CD4-positive, alpha-beta T cell treated with Interleukin-2 at 100 ng/mL for 4 hours (primary cell): ENCODE measurements at places on chromosomes 2 and 18.

- DNase-seq: no peak
Measured at GRCh38 chr2:28400419-28400818, 7.8 kb downstream of the FOSL2 start.

DNA sequence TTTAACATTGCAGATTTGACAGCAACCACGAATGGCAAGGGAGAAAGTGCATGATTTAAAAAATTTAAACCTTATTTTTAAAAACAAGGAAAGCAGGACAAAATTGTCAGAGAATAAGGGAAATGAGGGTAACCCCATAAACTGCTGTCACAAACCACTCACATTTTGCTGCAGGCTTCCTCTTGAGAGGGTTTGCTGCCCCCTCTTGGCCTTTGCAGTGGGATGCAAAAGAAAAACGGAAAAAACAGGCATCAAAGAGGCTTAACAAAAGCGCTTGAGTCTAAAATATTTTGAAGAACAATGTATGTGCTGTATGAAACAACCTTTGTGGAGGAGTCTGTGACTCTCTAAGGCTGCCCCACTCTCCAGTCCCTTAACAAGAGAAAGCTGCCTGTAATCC, 91.6 kb downstream of the TMX3 start:
- peak; percentile 5 for DNase-seq

DNA sequence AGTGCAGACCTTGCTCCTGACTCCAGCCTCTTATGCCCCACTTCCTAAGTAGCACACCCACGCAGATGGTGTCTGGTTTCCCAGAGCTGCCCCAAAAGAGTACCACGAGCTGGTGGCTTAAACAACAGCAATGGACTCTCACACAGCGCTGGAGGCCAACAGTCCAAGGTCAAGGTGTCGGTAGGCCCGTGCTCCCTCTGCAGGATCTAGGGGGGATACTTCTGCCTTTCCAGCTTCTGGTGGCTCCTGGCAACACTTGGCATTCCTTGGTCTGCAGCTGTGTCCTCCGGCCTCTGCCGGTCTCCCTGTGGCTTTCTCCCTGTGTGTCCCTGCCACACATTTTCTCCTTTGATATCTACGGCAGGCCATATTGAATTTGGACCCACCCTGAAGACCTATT, 99.0 kb downstream of the TSHZ1 start:
- no peak for DNase-seq

GRCh38 chr2:149015501-149015900, 23.0 kb upstream of the LYPD6B start:
- no peak for DNase-seq

DNA sequence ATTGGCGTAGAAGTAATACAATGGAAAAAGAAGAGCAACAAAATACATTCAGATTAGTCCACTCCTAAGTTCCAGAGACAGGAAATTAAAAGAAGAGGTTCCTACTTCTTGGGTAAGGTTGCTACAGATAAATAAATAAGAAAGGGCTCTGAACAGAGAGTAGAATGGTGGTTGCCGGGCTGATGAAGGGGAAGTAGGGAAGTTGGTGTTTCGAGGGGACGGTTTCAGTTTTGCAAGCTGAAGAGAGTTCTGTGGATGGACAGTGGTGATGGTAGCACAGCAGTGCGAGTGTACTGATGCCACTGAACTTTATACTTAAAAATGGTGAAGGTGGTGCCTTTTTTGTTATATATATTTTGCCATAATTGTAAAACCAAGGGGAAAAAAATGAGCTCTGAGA, 48.2 kb downstream of the CABYR start:
- DNase-seq: no peak

- no peak for DNase-seq
Measured at GRCh38 chr2:62800618-62801017, 95.1 kb downstream of the EHBP1 start.

GRCh38 chr2:68936427-68936826, 16.3 kb downstream of the GKN2 start:
- DNase-seq: no peak

DNA sequence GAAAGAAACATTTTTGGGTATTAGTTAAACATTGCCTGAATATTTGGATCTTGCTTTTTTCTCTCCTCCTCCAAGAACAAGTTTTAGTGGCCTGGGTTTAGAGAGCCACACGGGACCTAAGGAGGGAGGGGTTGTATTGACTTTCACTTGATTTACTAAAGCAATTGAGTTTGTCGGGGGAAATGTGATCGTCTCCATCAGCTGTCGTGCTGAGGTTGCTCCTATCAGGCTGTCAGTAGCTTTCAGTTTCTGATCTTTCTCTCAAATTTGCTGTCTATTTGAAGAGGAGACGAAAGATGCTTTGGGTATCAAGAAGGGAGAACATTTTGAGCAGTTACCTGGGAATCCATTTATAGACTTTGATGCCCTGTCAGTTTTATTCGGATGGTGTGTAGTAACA, 106.0 kb downstream of the SETBP1 start:
- DNase-seq: no peak

DNA sequence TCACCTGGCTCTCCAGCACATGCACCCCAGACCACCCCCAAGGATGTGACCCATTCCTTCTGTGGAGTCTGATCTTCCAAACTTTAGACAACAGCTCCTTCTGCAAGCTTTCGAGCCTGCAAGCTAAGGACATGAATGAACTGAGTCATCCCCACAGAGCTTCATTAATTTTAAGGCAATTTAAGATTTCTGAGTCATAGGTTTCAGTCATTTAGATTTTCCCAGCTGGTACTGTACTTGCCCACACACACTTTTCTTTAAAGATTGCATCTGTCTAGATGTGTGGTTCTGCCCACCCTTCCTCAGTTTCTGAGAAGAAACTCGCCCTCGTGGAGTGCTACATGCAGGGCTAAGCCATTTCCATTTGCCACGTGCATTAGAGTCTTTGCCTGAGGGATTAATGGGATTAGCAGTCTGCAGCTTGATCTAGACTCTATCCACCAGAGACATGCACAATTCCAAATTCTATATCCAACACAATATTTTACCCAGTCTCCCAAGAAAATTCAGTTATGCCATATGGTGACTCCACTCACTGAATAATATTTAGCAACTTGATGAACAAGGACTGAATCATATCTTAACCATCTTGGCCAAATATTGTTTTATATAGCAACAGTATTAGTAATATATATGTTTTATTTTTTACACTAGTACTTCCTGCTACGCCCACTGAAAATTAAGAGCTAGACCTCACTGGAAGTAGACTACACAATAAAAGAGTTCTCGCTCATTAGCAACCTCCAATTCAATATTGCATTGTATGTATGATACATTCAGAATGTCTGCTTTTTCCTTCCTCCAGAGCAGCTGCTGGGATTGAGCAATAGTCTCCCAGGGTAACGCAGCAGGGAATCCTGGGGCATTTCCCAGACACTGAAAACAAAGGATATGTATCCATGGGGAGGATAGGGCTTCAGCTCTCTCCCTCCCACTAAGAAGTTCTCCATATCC, 14.3 kb upstream of the TRIB2 start:
- peak; percentile 46 for DNase-seq

- DNase-seq: no peak
Measured at GRCh38 chr2:224444021-224444420, 42.1 kb upstream of the FAM124B start.

GRCh38 chr18:5197032-5197434, at the start of gene AKAIN1:
Gene AKAIN1, minus strand, starts transcription at chr18:5197257. Its CDS starts 204 bp downstream, at chr18:5197053.
- no peak for DNase-seq

GRCh38 chr2:86413296-86414094, 27.7 kb upstream of the KDM3A start:
- DNase-seq: no peak

- DNase-seq: no peak
Measured at GRCh38 chr2:76075126-76075525, 364.4 kb upstream of the GCFC2 start.

- DNase-seq: no peak
Measured at GRCh38 chr2:61693744-61694143, 155.6 kb upstream of the XPO1 start.

GRCh38 chr2:54701029-54701428, 22.4 kb upstream of the EML6 start:
- DNase-seq: no peak

DNA sequence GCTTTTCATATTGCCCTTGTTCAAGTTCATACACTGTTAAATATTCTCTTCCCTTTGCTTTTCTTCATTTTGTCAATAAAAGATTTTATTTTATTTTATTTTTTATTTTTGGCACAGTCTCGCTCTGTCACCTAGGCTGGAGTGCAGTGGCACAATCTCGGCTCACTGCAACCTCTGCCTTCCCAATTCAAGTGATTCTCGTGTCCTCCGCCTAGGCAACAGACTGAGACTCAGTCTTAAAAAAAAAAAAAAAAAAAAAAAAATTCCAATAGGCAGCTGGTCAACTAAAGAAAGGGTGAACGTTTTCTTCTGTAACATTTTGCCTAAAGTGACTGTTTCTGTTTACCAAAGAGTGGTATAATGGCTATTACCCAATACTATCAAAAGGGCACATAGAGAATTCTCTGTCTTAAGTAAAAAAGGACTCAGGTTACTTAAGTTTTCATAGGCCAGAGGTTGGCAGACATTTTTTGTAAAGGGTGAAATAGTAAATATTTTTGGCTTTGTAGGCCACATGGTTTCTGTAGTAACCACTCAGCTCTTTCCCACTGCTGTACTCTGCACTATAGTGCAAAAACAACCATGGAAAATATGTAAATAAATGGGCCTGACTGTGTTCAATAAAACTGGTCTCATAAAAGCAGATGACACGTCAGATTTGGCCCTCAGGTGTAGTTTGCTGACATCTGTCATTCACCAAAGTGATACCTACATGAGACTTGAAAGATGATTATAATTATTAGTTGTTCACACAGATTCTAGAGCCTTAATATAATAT, 113.4 kb downstream of the MIB1 start:
- no peak for DNase-seq
